Ascending aorta (tissue), 2 donors: ENCODE measurements at places on chromosomes 4 and X.

DNA sequence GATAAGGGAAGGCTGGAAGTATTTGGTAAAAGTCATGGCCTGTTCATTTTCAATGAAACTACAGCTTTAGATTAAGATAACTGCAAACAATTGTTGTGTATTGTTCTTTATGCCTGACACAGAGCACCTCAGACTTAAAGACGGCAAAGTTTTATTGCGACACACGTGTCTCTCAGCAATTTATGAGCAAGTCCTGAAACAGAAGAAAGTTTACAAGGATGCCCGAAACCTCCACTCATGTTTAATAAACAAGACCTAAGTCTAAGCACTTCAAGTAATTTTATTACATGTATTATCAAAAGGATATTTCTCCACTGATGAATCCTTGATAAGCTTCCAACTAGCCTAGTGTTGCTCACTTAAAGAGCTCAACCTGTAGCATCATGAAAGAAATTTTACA is 51.0 kb downstream of the DHX15 start:
- no peak for DNase-seq

- no peak for DNase-seq
Observed at GRCh38 chrX:40140706-40141499, 43.1 kb upstream of the BCOR start.

DNA sequence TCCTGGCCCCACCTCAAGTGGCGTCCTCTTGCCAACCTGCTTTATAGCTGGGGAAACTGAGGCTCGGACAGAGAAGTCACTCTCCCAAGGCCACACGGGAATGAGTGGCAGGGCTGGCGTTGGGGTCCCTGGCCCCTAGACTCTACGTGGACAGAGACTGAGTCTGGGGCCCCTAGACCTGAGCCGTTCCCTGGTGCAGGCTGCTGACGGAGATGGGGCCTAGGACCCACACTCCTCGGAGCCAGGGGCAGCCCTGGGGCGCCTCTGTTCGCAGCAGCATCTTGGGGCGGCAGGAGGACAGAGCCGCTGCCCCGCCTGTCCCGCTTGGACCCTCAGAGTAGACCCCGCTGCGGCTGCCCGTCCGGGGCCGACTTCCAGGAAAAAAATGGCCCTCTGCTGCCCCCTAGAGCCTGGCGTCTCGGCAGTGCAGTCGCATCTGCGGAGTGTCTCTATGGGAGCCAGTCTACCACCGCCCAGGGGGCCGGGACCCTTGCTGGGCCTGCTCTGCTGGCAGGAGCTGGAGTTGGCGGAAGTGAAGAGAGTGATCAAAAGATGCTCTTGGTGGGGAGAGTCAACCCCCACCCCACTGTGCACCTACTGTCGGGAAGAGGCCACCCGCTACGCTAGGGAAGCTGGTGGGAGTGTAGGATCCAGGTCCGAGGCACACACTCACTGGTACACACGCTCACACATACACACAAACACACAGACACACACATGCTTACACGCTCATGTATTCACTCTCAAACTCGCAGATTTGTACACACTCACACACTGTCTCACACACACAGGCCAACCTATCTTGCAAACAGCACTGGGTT is 220.1 kb downstream of the AFAP1 start:
- no peak for DNase-seq

- DNase-seq: no peak
Observed at GRCh38 chr4:80340036-80340435, 4.5 kb downstream of the CFAP299 start.

DNA sequence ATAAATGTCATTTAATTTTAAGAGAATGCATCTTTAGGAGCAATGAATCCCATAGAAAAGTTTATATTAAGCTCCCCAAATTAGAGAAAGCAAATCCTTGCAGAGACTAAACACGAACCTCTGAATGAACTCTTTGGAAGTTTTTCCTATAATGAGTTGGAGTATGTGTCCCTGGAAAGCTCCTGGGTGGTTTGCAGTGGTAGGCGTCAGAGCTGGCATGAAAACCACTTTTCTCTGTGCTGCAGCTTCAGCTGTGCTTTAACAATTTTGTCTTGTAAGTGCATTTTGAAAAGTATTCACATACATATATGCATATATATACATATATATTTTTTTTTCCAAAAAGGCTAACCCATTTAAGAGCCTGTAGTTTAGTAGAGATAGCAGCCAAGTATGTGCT is 148.7 kb upstream of the TBC1D9 start:
- DNase-seq: no peak

DNA sequence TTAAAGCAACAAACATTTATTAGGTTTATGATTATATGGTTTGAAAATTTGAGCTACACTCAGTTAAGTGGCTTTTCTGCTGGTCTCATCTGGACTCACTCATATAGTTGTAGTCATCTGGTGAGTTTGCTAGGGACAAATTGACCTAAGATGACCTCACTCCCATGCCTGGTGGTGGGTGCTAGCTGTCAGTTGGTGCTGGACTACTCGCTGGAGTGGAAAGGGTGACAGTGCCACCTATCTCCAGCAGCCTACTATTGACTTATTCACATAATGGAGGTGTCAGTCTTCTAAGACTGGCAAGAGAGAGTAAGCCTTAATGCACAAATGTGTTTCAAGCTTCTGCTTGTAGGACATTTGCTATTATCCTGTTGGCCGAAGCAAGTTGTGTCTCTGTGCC is 88.2 kb downstream of the TASL start:
- DNase-seq: no peak
